Activated T-cell treated with anti-CD3 and anti-CD28 coated beads, Interleukin-2, amount 50 U/mL, for 1 hour (primary cell): ENCODE measurements at places on chromosomes 5 and 9.

- no peak for DNase-seq
Measured at GRCh38 chr5:78162253-78162862, 132.1 kb downstream of the AP3B1 start.

GRCh38 chr5:176904276-176904675, 5.1 kb upstream of the HK3 start:
- DNase-seq = no peak

GRCh38 chr9:6128030-6128429, 87.6 kb upstream of the IL33 start:
- no peak for DNase-seq

GRCh38 chr5:116577064-116577788, 2.6 kb upstream of the SEMA6A start:
- DNase-seq = no peak

- no peak for DNase-seq
Measured at GRCh38 chr5:41722359-41722950, 147.8 kb downstream of the OXCT1 start.

GRCh38 chr9:116361547-116361946, 208.0 kb downstream of the PAPPA start:
- no peak for DNase-seq

GRCh38 chr9:105912863-105913516, 218.6 kb downstream of the TMEM38B start:
- DNase-seq = no peak

DNA sequence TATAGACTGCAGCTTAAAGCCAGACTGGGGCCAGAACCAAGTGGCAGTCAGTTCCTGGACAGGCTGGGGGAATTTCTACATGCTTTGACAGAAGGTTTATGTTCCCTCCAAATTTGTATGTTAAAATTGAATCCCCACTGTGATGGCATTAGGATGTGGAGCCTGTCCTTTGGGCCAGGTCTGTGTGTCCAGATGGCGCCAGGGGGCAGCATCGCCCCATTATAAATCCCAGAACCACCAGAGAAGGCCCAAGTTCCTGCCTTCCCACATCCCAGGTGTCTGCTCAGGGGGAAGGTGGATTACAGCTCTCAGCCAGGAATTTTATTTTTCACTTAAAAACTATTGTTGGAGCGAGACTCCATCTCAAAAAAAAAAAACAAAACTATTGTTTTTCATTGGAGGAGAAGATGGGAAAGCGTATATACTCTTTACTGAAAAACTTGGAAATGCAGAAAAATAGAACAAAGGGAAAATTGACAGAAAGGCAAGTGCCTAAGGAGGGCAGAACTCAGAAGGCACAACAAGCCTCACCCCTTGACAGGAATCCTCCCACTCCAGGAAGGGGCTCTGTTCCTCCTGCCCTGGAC, 5.0 kb downstream of the IL3 start:
- DNase-seq = peak; percentile 46
